ENCODE measurements at places on chromosomes 12 and 14.

- no peak for DNase-seq
Observed at GRCh38 chr14:30573226-30573814, 14.4 kb downstream of the G2E3 start.

DNA sequence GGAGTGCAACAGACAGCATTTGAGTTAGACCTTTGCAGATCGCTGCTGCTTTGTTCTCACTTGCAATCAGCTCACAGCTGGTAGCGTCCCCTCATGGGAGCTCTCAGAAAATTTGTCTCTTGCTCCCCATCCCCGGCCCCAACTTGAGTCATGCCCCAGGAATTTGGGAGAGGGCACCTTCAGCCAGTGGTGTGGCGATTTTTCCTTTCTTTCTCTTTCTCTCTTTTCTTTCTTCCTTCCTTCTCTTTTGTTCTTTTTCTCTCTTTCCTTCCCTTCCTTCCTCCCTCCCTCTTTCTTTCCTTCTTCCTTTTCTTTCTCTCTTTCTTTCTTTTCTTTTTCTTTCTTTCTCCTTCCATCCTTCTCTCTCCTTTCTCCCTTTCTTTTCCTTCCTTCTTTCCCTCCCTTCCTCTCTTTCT is 34.2 kb upstream of the MAP1LC3B2 start:
- DNase-seq, result no peak

- peak; percentile 51 for DNase-seq
Observed at GRCh38 chr14:24080888-24081738, 9.8 kb downstream of the CPNE6 start.

DNA sequence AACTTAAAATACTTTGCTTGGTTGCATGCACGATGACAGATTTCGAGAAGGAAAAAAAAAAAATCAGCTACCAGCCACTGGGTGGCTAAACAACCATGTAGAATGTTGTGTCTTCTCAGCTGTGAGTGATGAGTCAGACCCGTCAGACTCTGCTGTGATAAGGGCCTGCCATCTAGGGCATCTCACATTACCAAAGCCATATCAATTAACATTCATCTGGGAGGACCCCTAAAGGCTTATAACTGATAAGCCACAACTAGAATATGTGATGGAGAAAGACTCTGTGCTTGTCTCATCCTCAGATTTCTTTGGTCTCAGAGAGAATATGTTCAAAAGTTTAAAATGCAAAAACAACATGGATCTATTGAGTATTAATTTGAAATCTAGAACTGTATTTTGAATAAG is 111.5 kb downstream of the PAX9 start:
- DNase-seq, result peak; percentile 40

- no peak for DNase-seq
Observed at GRCh38 chr12:29035112-29035511, 114.0 kb upstream of the FAR2 start.

DNA sequence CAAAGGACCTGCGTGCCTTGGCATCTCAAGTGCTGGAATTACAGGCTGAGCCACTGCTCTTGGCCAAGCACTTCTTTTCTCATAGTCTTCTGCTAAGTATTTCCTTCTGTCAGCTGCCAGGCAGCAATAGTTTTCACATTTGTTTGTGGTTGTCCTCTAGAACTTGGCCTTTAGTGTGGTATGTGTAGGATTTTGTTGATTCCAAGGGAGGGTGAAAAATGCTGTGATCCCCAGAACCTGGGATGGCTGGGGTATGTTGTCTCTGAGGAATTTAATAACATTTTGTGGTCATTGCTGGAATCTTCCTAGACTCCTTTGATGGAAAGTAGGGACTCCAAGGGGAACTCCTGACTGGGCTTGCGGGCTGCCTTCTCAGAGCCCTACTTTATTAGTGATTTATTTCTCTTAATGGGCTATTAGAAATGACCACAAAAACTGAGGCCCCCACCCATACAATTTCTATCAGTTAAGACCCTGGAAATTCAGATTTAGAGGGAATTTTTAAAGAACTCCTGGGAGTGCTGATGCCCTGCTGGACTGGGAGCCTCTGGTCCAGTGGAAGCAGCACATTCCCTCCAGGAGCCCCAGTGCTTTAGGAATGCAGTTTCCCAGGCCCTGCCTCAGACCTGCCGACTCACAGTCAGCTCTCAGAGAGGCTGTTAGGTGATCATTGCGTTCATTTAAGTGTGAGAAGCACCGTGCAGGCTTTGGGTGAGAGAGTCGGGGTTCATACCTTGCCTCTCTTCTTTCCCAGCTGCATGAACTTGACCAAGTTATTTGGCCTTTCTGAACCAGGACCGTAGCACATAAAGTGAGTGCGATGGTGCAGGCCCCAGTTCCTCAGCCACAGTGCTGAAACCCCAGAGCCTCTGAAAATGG is 22.7 kb downstream of the TRAF3 start:
- no peak for DNase-seq

DNA sequence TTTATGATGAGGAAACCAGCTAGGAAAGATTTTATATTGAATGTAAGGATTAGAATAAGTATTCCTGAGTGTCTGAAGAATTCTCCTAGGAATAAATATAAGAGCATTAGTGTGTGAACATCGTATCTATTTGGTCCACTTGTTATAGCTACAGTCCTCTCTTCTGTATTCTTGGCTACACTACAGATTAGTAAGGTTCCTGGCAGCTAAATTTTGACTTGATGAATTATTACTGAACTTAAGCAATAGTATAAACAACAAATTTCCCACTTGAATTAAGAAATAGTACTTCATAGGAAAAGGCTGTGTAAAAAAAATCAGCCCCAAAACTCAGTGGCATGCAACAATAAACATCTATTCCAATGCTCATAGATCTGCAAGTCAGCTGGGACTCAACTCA is 138.4 kb upstream of the G2E3 start:
- no peak for DNase-seq

- DNase-seq, result no peak
Observed at GRCh38 chr12:94704452-94705306, 54.3 kb upstream of the TMCC3 start.

- DNase-seq, result peak; percentile 16
Observed at GRCh38 chr14:73787486-73788316, 63.9 kb upstream of the PTGR2 start.

DNA sequence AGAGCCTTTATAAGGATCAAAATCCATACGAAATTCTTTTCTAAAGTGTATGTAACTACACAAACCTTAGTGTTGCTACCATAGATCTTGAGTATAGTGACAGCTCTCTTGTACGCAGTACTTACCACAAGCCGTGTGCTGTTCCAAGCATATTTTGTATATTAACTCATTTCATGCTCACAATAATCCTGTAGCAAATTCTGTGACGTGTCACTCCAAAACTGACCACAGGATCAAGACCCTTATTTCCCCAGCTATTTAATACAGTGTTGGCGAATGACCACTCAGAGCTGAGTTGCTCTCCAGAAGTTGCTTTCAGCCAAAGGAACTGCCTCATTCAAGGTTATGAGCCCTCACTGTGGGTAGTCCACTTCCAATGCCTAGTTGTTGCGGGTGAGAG is 169.8 kb downstream of the BTG1 start:
- DNase-seq, result no peak

DNA sequence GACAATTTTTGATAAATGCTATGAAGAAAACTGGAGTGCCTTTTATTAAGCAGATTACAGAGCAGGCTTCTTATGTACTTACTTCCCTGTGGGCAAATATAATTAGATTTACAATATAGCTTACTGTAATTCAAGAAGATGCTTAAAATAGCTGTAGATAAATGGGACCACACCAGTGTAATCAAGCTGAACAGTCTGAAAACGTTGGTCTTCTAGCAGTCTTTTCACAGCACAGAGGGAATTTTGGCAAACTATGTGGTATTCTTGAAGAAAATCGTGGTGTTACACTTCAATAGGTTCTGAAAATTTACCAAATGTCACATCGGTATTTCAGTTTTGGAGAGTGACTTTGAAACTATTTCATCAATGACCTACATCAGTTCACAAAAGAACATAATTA is 47.7 kb downstream of the SLC16A7 start:
- no peak for DNase-seq

- no peak for DNase-seq
Observed at GRCh38 chr12:43883311-43883710, 47.4 kb downstream of the TMEM117 start.

DNA sequence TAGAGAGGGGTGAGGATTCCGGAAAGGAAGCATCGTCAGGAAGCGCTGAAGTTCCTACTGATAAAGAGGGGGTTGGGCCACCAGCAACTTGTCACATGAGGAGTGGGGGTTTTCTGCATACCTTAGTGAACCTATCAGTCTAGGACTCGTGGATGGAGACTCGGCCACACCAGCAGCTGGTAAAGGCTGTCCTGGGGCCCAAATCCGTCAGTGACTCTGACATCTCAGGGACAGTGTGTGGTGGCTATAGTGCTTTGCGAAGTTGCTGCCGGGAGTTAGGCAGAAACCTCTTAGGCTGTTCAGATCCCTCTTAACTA is 16.4 kb downstream of the RNASE2 start:
- DNase-seq, result no peak

GRCh38 chr14:87864356-87865270 is 128.4 kb downstream of the GALC start:
- no peak for DNase-seq

- DNase-seq, result no peak
Observed at GRCh38 chr14:100588671-100589070, 1.5 kb upstream of the BEGAIN start.

GRCh38 chr14:96215452-96216244 is 11.0 kb downstream of the BDKRB2 start:
- no peak for DNase-seq

GRCh38 chr12:116002890-116003536 is 274.5 kb downstream of the MED13L start:
- no peak for DNase-seq

DNA sequence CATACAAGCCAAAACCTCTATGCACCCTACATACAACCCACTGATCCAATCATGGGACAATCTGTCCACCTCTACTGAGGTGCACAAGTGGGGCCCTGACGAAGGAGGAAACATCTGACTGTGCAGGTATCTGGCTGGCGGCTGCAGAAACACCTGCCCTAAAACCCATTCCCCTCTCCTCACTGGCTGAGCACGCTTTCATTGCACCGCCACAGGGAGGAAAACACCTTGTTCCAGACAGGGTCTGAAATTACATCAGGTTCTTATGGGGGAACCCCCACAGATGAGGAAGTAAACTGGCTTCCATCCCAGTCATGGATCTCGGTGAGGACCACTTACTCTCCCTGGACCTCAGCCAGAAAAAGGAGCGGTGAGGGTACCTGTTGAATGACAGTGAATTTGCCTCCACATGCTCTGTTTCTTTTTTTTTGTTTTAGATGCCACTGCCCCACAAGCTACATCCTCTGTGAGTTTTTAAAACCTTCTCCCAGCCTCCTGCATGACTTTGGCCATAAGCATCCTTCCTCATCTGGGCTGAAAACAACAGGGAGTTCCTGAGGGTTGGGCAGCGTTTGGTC is 23.8 kb upstream of the DGLUCY start:
- no peak for DNase-seq

DNA sequence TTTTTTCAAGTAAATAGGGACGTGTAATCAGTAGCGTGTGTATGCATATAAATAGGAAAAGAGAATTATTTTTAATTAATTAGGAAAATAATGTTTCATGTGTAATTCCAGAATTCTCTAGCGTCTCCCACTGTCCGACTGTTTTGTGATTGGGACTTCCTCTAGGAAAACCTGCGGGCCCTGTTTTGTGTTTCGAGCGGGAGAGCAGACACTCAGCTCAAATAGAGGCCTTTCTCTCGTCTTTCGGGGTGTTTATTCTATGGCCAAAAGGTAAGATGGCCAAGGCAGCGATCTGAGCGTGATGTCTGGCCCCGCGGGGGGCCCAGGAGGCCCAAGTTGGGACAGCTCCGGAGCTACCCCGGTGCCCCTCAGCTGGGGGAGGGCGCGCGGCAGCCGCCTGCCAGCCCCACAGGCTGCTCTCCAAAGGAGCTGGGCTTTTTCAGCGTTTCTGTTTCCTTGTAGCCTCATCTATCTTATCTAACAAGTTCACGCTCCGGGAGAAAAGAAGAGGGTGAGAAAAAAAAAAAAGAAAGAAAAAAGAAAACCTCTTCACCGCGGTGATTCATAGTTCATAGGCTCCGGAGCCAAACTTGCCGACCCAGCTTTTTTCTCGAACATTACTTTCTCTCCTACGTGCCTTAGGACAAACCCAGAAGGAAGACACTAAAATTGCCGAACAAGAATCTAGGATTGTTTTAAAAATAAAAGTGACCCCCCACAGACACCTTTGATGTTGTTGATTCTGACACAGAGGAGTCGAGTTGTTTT is 7.5 kb upstream of the FOXG1 start:
- DNase-seq, result no peak

DNA sequence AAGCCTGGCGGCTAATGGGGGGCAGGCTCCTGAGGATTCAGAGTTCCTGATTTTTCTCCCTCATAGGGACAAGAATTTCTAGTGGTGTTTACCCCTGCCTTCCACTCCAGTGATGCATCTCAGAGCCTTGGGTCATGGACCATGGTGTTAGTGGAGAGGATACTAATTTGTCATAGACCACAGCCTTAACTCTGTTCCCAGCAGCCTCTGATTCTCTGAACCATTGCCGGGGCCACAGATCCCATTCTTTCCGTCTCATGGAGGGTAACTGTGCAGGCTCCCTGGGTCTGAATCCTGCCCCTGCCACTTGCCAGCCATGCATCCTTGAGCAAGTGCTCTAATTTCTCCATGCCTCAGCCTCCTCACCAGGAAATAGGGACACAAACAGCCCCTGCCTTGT is 55.1 kb downstream of the RPH3A start:
- DNase-seq, result no peak

GRCh38 chr12:72318341-72318740 is 46.2 kb downstream of the TRHDE start:
- DNase-seq, result no peak

GRCh38 chr12:77294016-77294415 is 228.6 kb upstream of the E2F7 start:
- DNase-seq, result no peak
